Bronchial smooth muscle cell (primary cell): ENCODE measurements at places on chromosomes 6 and 20. TPM values are rescaled to one million over a fixed set of nuclear protein-coding genes. Genes with fewer than 3 reads are reported as not detected.

Gene AIF1
- not detected in 2 replicates for total RNA-seq

Gene LIN28B
- not detected in 2 replicates for total RNA-seq

Gene BNIP5
- under 0.01 TPM in 1 of 2 replicates, not detected in the other for total RNA-seq

Gene COL10A1
- total RNA-seq, result 0.16 TPM in 1 of 2 replicates, not detected in the other

Gene RRBP1
- 229 and 240 TPM in 2 replicates for total RNA-seq

Gene STMN3
- total RNA-seq, result 7.2 and 11.7 TPM in 2 replicates

Gene HTR1E
- total RNA-seq, result not detected in 2 replicates

Gene MOG
- total RNA-seq, result not detected in 2 replicates

Gene PRDM13
- total RNA-seq, result not detected in 2 replicates

Gene MICB
- 3.1 and 6.1 TPM in 2 replicates for total RNA-seq

Gene CLIC5
- total RNA-seq, result not detected in 2 replicates

Gene DEF6
- total RNA-seq, result 1.5 and 4.4 TPM in 2 replicates

Gene SMLR1
- total RNA-seq, result not detected in 2 replicates

Gene RAET1E
- total RNA-seq, result 1.1 and 1.4 TPM in 2 replicates

Gene ZBTB2
- 7.9 and 9.8 TPM in 2 replicates for total RNA-seq

Gene C20orf202
- not detected in 2 replicates for total RNA-seq

Gene C20orf141
- 0.32 TPM in 1 of 2 replicates, not detected in the other for total RNA-seq

Gene PSMB1
- 257 and 330 TPM in 2 replicates for total RNA-seq

Gene BPIFB4
- not detected in 2 replicates for total RNA-seq

Gene CD83
- 1.9 and 2.5 TPM in 2 replicates for total RNA-seq

Gene F13A1
- not detected in 2 replicates for total RNA-seq

Gene FAM162B
- 0.32 and 3.8 TPM in 2 replicates for total RNA-seq

Gene NHLRC1
- 2.2 and 3.6 TPM in 2 replicates for total RNA-seq

Gene CD109
- total RNA-seq, result 31.4 and 55.3 TPM in 2 replicates
